GM18507 (cell line): ENCODE measurements at places on chromosomes 16 and 17.

DNA sequence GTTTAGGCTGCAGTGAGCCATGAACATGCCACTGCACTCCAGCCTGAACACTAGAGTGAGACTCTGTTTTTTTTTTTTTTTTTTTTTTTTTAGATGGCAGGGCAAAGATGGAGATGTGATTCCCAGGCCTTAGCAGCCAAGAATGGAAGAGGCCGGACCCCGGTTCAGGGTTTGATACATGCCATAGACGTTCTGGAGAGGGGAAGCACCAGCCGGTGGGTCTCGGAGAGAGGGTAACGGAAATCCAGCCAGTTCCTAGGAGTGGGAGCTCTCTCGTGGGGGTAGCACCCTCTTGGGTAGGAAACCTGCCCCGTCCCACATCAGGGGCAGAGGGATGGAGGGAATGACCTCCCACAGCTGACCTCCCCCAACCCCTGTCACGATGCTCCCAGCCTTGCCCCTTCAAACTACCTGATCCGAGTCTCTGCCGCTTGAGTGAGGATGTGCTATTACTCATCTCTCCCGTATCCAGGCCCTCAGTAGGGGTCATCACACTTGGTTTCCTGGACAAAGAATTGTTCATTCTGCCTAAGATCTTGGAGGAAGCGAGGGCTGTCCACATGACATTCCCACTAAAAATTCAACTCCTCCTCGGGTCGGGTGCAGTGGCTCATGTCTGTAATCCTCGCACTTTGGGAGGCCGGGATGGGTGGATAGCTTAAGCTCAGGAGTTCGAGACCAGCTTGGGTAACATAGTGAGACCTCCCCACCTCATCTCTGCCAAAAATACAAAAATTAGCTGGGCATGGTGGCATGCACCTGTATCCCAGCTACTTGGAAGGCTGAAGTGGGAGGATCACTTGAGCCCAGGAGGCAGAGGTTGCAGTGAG is 47.3 kb downstream of the MIS12 start:
- no peak for DNase-seq

- DNase-seq = no peak
These were observed 78.4 kb downstream of the KATNIP start for GRCh38 chr16:27628241-27628942.

GRCh38 chr17:7440113-7440833 is 961 bp downstream of the FGF11 start:
- DNase-seq = no peak

GRCh38 chr17:69864462-69864861 is 210.6 kb upstream of the KCNJ16 start:
- no peak for DNase-seq

DNA sequence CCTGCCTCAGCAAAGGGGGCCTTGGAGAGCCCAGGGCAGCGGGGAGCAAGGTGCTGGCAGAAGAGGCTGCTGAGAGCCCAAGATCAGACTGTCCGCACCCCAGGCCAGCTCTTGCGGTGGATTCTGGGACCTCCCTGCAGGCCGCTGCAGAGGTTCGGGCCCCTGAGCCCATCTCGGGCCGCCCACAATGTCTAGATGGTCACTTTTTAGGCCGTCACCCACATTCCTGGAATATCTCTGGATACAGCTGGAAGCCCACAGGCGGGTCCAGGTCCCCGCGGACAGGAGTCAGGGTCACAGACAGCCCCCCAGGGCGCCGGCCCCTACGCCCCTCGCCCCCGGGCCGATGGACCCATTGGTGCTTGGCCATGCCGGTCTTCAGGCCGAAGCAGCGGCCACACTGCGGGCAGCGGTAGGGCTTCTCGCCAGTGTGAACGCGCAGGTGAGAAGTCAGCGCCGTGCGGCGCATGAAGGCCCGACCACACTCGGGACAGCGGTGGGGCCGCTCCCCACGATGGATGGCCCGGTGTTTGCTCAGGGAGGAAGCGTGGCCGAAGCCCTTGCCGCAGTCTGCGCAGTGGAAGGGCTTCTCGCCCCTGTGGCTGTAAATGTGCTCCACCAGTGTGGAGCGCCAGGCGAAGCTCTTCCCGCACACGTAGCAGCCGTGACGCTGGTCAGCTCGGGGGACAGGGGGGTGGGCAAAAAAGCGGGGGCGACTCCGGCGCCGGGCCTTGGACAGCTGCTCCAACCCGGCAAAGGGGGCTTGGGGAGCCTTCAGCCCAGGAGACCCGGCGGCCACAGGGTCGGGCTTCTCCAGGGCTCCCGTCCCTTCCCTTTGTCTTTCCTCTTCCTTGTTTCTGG is 2.1 kb downstream of the ZNF747 start:
- DNase-seq = no peak

- no peak for DNase-seq
These were observed 606.9 kb upstream of the RBFOX1 start for GRCh38 chr16:6725634-6726331.

DNA sequence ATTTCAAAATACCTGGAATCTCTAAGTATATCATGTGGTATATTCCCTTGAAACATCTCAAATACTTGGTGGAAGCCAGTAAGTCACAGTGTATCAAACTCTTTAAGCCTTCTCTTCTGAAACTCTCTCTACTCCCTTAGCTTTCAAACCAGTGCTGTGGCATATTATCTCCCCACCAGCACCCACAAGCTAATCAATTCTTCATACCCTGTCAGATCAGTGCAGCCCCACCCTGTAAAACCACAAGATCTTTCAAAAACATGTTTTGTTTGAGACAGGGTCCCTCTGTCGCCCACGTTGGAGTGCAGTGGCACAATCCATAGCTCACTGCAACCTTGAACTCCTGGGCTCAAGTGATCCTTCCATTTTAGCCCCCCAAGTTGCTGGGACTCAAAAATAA is 91.6 kb upstream of the C17orf78 start:
- DNase-seq = no peak

DNA sequence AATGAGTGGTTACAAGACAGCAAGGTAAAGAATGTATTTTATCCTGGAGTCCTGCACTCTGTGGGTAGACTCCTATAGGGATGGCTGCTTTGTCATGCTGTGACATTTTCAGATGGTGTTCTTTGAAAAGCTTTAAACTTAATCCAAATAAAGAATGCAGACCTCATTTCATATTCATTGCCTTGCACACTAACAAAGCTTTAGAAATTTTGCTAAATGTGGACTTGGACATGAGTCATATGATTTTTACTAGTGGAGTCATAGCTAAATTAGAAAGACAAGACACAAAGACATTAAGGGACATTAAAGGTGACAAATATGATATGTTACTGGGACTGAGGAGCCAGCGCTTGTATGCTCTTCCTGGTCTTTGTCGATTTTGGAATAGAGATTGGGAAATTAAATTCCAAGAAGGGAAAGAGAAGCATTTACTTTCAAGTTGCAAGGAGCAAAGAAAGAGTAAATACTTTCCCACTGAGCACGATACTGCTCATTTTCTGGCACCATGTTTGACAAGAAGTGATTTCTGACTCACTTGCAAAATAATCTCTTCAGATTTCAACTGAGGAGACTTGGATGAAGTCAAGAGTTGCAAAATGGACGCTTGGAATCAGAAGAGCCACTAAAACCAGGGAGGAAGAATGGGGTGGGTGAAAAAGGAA is 152.9 kb upstream of the MYOCD start:
- no peak for DNase-seq

- no peak for DNase-seq
These were observed 2064.6 kb downstream of the TP53TG3F start for GRCh38 chr16:35523991-35524390.

- DNase-seq = no peak
These were observed 23.3 kb upstream of the CCR7 start for GRCh38 chr17:40588552-40588951.

DNA sequence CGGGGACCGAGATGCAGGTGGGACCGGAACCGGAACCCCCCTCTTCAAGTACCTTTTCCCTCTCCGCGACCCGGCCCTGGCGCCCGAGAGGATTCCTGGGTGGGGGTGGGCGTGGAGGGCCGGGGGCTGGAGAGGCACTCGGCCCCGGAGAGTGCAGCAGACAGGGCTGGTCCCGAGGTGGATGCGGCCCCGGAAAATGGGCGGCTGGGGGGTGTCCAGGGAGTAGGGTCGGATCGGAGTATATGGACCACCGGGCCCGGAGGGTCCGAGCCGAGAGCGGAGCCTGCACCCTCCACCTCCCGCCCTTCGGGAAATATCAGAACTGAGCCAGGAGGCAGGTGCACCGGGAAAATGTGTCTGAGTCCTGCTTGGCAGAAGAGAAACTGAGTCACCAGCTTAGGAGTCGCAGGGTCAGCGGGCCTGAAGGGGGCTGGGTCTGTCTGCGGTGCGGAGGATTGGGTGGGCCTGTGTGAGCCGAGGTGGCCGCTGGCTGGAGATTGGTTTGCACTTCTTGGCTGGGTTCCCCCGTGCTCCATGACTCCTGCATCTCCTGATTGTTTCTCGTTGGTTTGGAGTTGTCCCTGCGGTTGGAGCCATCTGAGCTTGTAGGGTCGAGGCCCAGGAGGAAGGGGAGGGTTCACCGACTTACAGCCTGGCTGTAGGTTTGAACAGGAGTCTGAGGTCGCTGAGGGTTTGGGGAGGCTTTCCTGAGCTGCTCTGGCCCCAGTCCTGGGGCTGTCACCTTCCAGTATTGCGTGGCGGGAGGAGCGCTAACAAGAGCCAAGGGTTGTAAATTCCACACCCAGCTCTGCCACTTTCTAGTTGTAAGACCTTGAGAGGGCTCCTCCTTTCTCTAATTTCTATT is 518 bp downstream of the SH2B1 start:
- no peak for DNase-seq

GRCh38 chr17:58517378-58517927 is 3.0 kb upstream of the MTMR4 start:
- no peak for DNase-seq

DNA sequence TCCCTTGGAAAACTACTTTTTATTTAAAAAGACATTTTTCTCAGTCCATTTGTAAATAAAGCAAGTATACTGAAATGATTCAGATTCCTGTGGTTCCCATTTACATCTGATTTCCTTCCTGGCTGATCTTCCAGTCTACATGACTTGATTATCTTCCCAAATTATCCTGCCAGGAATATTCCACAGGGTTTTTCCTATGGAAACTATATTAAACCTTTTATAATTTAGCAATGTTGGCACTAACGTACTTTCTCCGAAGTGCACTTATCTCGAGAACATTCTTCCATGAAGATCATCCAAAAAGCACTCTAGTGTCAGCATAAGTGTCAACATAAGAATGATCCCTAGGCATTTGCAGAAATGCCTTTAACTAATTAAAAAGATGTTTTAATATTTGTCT is 347.7 kb upstream of the KIF2B start:
- DNase-seq = no peak

DNA sequence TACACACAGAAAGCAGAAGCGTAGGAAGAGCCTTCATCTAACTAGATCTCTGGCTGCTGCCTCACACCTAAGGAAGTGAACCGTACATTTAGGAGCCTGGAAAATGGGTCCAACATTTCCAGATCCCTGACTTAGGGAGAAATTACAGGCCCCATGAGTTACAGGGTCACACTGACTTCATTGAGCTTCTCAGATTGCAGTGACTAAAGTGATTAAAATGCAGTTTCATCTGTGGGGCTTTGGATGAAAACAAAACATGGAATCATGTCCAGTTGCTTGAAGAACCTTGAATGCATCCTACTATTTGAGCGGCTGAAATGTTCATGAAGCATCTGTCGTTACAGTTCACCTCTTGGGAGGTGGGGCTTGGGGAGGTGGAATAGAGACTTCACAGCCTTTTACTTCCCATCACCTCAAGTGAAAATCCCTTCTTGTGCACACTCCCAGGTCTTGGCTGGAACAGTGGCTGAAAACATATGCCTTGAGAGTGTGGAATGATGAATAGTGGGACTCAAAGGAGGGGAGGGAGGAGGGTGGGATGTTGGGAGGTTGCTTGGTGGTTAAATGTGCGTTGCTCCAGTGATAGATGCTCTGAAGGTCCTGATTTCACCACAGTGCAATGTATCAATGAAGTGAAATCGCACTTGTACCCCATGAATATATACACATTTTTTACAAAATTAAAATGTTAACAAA is 19.7 kb downstream of the TEKT3 start:
- no peak for DNase-seq
